ENCODE measurements at places on chromosomes 16 and 17.

GRCh38 chr17:81722184-81723120 is 10.4 kb downstream of the SLC25A10 start:
- DNase-seq = peak; percentile 69

DNA sequence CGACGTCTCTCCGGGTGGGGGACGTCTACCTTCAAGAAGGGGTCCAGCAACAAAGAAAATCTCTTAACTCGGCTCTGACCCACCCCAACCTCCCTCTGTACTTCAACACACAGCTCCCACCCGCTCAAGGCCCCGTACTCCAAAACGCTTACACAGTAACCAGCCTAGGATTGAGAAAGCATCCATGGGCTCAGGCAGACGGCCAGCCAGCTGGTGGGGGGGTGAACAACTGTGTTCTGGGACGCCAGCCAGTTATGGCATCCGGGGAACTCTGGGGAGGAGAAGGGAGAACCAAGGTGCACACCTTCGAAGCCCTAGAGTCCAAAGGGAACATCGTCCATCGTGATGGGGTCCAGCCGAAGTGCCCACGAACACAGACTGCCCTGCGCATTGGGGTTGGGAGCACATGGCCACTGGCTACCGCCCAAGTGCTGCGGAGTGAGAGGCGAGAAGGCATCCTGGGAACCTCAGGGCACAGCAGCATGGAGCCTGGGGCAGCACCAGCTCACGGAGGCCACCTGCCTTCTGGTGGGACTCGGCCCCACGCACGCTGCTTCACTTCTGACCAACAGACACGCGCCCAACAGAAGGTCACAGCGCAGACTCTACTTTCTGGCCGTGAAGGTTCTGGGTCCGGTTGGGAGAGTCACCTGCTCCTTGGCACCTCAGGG is 14.3 kb downstream of the SLC16A3 start:
- no peak for DNase-seq

GRCh38 chr17:49523196-49523595 is 28.1 kb downstream of the NGFR start:
- no peak for DNase-seq

- peak; percentile 63 for DNase-seq
These were observed 126.6 kb downstream of the TMEM132E start for GRCh38 chr17:34706029-34706428.

DNA sequence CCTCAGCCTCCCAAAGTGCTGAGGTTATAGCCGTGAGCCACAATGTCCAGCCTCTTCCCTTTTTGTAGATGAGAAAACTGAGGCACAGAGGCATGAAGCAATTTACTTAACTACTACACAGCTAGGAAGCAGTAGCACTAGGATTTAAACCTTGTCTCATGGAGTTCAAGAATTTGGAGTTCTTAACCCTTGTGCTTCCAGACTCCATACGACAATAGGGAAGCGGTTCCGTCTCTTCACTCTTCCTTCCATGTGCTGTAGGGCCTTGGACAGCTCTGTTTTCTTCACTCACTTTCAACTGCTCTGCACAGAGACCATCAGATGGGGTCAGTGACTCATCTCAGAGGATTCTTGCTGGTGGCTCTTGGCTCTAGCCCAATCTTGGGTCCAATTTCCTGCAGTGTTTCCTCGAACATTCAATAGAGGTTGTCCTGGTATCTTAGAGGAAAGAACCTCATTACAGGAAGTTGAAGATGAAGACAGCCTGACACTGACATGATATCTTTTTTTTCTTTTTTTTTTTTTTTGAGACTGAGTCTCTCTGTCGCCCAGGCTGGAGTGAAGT is 19.3 kb downstream of the ITGAL start:
- peak; percentile 88 for DNase-seq

GRCh38 chr16:88424587-88425235 is 28.4 kb upstream of the ZFPM1 start:
- DNase-seq = no peak

DNA sequence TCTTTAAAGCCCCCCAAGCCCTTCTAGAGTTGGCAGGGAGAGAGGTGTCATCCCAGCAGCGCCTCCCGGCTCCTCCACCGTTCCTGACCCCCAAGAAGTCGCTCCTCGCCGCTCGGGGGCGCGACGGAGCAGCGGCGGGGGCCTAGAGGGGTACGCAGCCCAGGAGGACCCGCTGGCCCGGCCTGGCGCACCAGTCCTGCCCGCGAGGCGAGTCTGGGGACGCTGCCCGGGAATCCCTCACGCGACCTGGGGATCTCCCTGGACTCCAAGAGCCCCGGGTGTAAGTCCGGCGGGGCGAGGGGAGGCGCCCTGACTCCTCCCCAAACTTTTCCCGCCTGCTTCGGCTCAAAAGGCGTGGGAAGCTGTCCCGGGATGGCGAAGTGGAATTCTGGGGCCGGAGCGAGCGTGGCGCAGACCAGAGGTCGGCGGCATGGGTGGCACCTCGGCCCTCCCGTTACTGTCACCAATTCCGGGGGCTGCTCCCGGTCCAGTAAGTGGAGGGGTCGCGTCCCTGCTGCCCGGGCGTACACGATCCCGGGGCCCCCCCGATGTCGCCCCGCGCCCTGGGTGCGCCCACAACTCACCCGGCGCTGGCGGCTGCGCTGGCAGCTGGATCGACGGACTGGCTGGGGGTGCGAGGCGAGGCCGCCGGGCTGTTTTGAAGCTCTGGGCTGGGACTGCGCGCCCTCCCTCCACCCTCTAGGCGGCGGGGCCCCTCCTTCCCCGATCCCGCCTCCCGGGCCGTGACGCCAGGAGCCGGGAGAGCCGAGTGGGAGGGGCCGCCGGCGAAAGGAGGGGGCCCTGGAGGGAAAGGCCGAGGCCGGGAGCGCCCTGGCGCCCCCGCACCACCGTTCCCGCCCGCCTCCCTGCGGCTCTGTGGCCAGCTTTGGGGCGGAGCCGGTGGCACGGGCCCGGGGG is at the start of gene EMP2:
Gene EMP2 (minus strand): TSS at position 634 of the 918 bp plus-strand sequence. CDS start 32,981 bp downstream, outside the sequence.
- DNase-seq = peak; percentile 63

DNA sequence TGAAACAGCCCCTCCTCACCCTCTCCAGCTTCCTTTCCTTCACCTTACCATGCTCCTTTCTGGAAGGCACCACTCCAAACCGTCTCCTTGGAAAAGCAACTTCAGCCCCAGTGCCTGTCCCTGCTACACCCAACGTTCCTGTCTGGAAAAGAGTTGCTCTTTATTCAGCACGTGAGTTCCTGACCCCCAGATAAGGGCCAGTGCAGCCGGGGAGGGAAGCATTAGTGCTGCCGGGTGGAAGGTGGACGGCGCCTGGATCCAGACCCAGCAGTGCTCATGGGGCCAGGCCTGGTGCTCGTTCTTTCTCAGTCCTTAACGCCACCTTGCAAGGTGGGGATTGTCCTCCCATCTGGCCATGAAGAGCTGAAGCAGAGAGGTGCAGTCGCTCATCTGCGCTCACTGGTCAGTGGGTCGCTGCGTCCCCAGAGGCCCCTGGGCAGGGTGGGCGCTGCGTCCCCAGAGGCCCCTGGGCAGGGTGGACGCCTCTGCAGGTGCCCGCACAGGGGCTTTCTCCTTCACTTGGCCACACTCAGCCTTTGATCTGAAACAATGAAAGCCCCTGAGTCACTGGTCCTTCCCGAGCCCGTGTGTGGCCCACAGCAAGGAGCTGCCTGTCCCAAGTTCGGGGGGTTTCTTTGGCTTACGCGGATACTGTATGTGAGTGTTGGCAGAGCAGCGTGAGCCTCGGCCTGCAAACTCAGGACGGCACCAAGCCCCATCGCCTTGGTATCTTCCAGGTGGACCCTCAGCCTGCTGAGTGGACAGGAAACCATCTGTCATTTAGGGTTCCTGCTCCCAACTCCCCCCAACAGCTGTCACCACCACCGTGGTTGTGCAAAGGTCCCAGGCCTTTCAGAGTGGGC is 117.1 kb downstream of the SEC14L1 start:
- no peak for DNase-seq

DNA sequence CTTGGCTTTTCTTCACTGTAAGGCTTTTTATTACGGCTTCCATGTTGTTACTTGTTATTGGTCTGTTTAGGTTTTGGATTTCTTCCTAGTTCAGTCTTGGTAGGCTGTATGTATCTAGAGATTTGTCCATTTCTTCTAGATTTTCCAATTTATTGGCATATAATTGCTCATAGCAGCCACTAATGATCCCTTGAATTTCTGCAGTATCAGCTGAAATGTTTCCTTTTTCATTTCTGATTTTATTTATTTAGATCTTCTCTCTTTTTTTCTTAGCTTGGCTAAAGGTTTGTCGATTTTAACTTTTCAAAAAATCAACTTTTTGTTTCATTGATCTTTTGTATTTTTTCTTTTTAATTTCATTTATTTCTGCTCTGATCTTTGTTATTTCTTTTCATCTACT is 18.5 kb downstream of the NLRP1 start:
- DNase-seq = no peak

DNA sequence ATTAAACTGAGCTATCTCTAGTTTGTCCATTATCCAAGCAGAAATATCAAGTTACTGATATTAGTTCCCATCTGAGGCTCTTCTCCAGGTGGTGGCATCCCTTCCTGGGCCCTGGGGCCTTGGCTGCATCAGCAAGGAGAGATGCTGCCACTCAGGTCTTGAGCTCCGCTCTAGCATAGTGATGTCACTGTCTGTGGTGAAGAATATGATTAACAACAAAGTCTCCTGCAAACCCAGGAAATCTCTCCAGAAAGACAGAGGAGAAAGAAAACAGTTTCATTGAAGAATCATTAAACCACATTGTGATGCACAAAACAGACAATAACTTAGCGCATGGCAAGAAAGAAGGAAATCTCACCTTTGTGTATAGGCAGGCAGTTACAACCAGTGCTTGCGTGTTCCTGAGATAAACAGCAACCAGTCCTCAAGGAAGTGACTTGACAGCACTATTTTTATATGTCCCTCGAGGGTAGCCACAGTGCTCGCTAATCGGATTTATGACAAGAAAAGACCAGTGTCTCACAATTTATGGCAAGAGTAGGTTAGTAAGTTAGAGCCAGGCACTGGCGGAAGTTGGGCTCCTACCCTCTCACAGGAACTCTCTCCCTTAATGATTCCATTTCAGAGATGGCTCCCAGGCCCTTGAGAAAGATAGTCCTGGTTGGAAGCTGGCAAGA is 151.1 kb downstream of the AHSP start:
- no peak for DNase-seq

GRCh38 chr17:6749519-6749918 is 6.3 kb upstream of the XAF1 start:
- peak; percentile 64 for DNase-seq

DNA sequence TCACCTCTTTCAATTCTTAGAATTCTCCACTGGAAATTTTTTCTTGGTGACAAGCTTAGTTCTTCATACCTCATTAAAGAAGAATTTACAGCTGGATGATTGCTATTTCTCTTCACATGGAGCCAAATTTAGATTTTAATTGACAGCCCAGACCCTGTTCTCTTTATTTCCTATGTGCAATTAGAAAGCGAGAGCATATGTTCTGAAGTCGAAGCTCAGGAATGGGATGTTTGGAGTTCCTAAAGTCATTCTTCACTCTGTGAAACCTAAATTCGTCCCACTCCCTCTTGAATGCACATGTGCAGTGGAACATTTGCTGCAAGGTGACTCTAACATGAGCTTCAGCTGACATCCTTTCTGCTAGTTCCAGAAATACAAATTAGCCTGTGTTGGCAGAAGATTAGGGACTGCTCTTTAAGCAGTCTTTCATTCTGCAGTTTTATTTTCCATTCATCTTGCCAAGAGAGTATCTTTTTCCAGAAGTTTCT is 129.3 kb upstream of the KCNJ16 start:
- DNase-seq = no peak

GRCh38 chr16:84320511-84320910 is 25.8 kb downstream of the WFDC1 start:
- DNase-seq = no peak

GRCh38 chr16:4290236-4290830 is 17.5 kb upstream of the TFAP4 start:
- no peak for DNase-seq

DNA sequence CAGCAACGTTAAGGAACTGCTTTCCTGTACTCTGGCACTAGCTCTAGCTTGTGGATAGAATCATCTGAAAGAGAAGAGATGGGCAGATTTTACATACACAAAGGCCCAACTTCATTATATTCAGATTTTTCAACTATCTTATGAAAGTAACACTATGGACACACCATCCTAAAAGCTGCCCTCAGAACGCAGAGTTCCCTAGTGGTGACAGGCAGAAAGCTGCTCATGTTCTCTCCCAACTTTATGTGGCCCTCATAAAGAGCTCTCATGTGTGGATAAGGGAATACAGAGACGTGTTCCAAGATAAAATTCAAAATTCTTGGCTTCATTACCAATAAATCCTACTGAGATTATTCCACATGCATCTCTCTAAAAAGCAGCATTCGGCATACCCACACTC is 1.5 kb downstream of the CFAP20 start:
- peak; percentile 53 for DNase-seq

DNA sequence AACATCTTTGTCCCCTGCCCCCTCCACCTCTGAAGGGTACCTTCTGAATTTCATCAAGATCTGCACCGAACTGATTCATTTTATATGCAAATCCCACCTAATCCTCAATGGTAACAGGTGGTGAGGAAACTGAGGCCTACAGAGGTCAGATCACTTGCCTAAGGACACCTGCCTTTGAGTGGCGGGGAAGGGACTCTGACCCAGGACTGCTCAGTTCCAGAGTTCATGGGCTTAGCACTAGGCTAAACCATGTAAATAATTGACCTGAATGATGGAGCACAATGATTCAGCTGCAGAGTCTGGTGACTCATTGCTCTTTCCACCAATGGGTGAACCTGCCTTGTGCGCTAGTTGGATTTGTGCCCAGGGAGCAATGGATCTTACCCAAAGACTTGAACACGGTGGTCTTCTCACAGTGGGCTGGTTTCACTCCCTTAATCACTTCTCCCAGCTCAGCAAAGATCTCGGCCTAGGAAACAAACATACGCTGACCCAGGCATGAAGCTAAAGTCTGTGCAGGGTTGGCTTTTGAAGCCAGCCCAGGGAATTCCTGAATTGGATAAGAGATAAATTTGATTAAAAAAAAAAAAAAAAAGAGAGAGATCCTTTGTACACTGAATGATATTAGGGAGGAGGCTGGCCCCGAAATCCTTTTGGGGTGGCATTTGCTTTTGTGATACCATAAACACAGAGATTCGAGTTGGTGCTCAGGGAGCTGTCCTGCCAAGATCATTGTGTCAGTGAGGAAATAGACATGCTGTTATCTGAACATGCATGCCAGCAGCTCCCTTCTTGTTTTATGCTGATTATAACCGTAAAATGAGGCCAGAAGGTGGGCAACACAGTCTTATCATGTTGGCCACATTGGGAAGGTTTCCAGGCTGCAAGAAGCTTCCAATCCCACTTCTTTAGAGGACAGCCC is 17.0 kb downstream of the CRYM start:
- DNase-seq = peak; percentile 96

- DNase-seq = peak; percentile 95
These were observed 9.3 kb upstream of the CARD14 start for GRCh38 chr17:80160536-80160935.
